Stimulated activated CD4-positive, alpha-beta T cell treated with anti-CD3 and anti-CD28 coated beads, Interleukin-1b, Interleukin-23, amount 100 ng/mL, for 1 hour (primary cell): ENCODE measurements at places on chromosomes 3 and 15.

GRCh38 chr3:57518276-57518915, 25.7 kb downstream of the DNAH12 start:
- DNase-seq: no peak

GRCh38 chr15:69134791-69135190, 25.6 kb upstream of the GLCE start:
- no peak for DNase-seq

DNA sequence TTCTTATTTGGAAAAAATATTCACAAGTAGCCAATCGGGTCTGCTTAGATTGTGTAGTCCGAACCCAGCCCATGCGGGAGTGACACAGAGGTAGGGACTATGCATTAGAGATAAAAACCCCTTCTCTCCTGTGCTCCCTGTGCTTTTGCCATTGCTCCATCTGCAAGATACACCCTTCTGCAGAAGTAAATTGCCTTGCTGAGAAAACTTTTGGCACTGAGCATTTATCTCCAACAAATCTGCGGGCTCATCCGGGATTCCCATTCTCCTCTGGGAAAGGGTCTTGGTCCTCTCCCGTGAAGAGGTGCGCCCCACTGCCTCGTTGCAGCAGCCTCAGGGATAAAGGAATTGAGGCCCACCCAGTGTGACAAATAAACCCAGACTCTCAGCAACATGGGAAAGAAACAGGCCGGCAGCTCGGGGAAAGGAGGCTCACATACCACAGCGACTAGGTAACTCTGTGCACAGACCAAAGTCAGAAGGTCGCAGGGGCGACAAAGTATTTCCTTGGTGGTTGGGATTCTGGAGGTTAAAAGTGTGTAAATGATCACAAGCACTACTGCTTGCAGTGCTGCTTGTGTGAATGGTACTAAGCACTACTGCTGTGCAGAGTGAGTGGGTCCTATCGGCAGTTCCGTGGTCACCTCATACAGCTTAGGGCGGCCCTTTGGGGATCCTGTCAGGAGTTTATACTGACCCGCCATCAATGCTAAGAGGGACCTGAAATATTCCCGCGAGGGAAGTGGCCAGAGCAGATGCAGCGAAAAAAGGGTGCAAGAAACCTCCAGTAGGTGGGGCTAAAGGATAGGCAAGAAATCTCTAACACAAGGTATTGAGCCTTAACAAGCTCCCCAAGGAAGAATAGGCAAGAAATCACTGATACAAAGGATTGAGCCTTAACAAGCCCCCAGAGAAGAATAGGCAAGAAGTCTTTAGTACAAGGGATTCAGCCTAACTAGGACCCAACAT, 54.3 kb downstream of the GSK3B start:
- no peak for DNase-seq

- DNase-seq: no peak
Observed at GRCh38 chr15:70023769-70024491, 73.8 kb downstream of the TLE3 start.

GRCh38 chr3:140397847-140398246, 280.0 kb upstream of the TRIM42 start:
- no peak for DNase-seq
